Hematopoietic multipotent progenitor cell (in vitro differentiated cells): ENCODE measurements at places on chromosomes 12 and 14.
A peak's percentile ranks its signal among the peaks of the same experiment; 100 is the strongest.

DNA sequence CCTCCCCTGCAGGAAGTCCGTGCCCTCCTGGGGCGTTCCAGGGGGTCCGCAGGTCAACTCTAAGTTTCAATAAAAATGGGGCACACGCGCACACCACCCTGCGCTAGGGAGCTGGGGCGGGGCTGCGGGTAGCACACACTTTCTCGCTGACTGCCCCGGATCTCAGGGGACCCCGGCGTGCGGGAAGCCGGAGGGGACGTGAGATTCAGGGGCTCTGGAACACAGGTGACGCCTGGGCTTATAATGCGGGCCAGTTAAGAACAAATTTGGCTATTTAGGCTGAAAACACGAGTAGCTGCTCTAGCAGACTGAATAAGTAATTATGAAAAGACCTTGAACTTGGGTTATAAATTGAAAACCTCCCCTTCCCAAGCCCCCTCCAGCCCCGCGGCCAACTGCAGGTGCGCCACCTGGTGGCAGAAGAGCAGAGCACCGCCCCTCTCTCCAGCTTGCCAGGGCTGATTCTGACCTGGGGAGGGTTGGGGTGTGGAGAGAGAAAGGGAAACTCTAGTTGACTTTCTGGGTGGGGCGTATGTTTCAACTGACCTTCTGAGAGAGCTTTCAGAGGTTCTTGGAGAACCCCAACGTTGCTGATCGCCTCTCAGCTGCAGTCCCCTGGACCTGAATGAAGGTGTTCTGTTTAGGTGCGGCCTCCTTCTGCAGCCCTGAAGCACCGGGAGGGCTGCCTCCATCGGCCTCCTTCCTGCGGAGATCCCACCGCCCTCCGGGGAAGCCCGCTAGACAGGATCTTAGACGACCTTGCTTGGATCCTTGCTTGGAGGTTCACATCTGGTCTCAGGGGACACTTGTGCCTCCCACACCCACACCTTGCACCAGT lies 118.4 kb upstream of the EVL start:
- peak; percentile 65 for DNase-seq

DNA sequence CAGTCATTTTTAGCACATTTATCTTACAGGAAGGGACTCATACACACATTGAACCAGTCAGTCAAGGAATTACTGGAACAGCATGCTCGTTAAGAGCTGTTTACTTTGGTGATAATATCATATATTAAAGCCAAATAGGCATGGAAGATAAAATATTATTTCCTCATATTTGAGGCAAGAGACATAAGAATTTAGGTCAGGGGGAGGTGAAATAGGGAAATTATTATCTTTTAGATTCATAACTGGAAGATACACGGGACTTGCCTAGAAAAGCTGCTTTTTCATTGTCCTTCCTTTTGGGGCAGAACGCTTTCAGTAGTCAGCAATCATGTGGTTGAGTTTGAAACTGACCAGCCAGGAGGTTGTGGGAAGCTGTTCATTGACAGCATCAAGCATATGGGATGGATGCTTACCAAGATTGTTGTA lies 72.5 kb downstream of the NTN4 start:
- DNase-seq: no peak

DNA sequence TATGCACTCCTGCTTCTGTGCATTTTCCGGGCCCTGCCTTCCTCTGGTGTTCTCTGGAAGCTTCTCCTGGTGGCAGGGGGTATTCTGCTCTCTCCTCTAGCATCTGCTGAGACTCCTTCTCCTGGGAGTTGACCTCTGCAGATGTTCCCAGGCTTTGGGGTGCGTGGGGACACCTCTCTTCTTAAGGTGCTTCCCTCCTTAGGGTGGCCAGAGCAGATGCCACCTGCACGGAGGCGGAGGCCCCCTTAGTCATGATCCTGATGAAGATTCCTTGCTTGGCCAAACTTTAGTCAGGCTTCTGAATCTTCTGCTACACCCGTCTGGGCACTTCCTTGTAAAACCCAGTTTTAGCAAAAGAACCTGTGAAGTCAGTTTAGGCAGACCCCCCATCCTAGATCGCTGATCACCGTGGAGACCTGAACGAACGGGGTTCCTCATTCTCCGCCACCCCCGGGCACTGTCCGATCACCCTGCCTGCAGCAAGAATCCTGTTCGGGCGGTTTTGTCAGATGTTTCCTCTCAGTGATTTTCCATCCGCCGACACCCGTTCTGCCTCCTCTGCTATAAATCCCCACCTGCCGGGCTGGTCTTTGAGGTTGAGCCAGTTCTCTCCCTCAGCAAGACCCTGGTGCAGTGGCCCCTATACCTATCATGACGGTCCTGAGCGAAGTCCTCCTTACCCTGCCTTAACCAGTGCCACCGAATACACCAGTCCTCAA lies 111.9 kb downstream of the CALM1 start:
- DNase-seq: no peak

DNA sequence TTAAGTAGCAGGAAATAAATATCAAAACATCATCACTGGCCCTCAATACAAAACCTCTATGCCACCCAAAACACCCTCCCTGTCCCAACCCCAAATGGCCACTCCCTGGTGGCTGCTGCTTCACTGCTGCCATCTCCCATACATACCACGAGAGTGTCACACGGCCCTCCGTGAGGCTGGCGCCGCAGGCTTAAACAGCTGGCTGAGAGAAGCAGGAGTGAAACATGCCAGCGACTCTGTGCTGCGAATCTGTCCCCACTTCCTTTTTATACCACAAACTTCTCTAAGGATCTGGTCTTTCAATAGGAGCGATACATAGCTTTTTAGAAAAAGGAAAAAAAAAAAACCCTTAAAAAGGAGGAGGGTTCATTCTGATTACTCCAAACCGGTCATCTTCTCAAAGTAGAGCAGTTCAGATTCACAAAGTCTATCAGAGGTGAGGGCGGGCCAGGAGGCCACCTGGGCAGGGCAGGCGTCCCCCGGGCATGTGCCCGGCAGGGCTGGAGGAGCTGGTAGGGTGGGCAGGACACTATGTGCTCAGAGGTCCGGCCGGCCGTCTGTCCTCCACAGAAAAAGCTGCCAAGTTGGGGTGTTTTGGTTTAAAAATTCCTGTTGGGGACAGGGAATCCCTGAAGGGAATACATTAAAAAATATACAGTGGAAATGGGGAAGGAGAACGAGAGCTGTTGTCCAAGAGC lies 26.5 kb downstream of the MAX start:
- no peak for DNase-seq

- DNase-seq: no peak
These were observed 63.7 kb downstream of the RFX4 start for GRCh38 chr12:106646472-106646871.

DNA sequence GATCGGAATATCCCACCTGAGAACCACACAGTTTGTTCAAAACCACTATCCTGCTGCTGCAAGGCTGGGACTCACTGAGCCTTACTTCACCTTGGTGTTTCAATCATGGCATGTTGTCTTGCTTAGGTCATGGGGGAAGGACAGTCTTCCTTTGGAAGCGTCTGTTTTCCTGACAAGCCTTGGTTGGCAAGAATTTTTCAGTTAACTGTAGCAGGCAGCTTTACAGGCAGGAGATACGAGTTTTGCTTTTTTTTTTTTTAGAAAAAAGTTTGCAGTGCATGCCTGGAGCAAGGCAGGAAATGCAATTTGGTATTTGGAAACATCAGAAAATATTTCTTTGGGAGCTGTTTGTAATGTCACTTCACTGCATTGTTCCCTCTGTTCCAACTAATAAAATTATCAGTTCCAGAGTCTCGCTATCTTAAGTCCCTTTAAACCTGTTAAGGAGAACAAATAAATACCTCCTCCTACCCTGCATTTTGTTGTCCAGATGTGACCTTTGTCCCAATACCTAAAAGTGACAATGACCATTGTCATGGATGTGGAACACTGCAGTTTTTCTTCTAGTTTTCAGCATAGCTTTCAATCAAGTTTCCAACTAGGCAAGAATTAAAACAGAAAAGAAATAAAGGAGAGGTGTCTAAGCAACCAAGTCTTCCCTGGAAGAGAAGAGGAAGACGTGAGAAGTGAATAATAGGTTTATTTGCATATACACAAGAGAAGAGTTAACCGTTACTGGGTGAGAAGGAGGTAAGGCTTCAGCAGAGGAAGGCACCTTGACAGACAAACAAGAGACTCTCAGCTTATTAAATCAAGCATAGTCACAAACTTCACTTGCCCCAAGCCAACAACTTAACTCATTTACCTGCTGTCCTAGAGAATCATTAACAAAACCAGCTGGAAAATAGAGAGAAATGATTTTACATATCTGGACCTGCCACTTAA lies 71.4 kb upstream of the ACTN1 start:
- no peak for DNase-seq
